ENCODE measurements at places on chromosomes 3 and 15. TPM values are rescaled to one million over a fixed set of nuclear protein-coding genes. Genes with fewer than 3 reads are reported as not detected.

- H3K36me3 ChIP-seq = no peaks in the 10 kb centered on the region
- H3K4me1 ChIP-seq = no peaks in the 10 kb centered on the region
- H3K4me3 ChIP-seq = no peak overlapping the region
- H3K27me3 ChIP-seq = no peaks in the 10 kb centered on the region
Observed at GRCh38 chr3:189311521-189311920, 139.8 kb downstream of the TPRG1 start.

DNA sequence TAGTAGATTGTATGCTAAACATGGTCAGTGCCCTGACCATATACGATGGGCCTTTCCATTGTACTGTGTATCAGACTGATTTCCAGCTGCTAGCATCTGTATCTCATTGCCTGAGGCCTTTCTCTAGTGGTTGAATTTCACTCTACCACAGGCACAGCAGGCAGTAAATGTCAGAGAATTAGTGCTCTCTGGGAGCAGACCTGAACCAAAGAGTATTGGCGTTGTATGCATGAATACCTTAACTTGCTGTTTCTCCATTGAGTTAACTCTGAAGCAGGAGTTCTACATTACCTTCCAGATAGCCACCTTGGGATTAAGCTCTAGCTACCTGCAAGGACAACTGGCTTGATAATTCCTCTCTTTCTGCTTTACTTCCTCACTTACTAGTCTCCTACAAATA lies 439.2 kb upstream of the EPHA3 start:
- H3K4me3 ChIP-seq = no peak overlapping the region
- H3K27ac ChIP-seq = no peak overlapping the region
- no peak for DNase-seq
- no peaks in the 10 kb centered on the region for H3K27me3 ChIP-seq

DNA sequence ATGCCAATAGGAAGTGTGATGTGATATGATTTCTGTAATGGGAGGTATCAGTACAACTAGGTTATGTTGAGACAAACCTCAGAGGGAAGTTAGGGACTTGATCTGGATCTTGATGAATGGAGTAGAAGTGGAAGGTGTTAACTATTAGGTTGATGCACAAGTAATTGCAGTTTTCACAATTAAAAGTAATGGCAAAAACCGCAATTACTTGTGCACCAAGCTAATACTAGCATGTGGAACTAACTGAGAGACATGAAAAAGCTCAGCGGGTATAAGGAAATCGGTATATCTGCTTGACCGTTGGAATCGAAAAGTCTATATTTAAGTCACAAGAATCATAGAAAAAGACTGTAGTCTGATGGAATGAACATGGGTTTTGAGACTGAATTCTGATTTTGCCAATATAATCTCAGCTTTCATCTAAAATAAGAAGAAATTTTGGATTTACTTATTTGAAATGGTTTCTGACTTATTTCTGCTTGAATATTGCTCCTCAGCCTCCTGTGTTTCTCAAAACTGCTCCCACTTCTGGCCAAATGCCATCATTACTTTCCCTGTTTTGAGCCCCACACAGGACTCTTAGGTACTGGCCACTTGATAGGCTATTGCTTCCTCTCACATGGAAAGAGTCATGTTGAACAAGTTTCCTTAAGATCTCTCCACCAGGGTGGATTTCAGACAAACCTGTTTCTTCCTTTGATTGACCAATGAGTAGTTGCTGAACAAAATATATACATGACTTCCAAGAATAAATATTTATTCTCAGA lies 271.5 kb upstream of the COL8A1 start:
- peaks cover 11% of the 10 kb centered on the region for H3K4me1 ChIP-seq
- DNase-seq = no peak
- no peak overlapping the region for H3K4me3 ChIP-seq
- no peak overlapping the region for H3K27ac ChIP-seq

DNA sequence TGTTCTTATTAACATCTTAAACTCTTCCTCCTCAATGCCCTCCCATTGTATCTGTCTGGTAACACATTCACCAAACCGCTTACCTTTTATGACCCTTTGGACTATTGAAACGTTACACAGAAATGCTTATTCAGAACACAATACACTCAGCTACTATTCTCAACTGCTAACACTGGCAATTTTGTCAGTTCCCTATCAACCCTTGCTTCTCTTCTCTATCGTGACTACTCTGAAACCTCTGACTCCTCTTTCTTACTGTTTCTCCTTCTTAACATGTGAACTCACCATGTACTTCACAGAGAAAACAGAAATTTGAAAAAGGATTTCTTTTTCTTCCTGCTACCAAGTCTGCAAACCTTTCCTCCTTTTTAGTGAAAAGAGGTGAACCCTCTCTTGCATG lies 232.9 kb upstream of the GPR149 start:
- DNase-seq = no peak
- no peak overlapping the region for H3K4me3 ChIP-seq
- H3K4me1 ChIP-seq = no peaks in the 10 kb centered on the region
- no peak overlapping the region for H3K27ac ChIP-seq
- no peaks in the 10 kb centered on the region for H3K36me3 ChIP-seq

DNA sequence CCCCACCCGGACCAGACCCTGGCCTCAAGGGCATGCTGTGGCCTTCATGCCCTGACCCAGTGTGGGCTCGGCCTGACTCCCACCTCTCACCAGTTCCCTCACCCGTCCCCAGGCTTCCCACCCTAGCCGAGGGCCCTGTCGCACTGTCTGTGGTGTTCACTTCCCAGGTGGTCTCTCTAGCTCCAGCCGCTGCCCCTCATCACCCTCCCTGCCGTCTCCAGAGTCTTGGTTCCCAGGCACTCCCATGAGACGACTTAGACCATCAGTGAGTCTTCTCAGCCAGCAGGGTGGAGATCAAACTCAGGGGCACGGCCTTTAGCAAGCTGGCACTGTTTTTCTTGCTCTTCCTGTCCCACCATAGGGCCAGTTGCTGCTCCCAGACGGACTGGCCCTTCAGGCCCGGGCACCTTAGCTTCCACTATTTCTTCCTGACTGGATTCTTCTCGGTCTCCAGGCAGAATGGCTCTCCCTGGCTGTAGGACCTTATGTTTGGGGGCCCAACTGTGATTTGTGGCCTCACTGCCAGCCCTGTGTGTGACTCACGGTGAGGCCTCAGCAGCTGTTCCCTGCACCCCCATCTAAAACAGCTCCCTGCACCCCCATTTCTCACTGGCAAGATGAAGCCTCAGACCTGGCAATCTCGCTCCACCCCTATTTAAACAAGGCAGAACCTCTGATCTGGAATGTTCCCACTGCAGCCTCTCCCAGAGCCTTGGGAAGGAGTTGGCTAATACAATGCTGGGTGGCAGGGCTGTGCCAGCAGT lies 9.4 kb upstream of the PCSK6 start:
- no peak overlapping the region for H3K4me3 ChIP-seq
- no peak overlapping the region for H3K27ac ChIP-seq
- H3K36me3 ChIP-seq = no peaks in the 10 kb centered on the region
- no peaks in the 10 kb centered on the region for H3K4me1 ChIP-seq
- no peak for DNase-seq

DNA sequence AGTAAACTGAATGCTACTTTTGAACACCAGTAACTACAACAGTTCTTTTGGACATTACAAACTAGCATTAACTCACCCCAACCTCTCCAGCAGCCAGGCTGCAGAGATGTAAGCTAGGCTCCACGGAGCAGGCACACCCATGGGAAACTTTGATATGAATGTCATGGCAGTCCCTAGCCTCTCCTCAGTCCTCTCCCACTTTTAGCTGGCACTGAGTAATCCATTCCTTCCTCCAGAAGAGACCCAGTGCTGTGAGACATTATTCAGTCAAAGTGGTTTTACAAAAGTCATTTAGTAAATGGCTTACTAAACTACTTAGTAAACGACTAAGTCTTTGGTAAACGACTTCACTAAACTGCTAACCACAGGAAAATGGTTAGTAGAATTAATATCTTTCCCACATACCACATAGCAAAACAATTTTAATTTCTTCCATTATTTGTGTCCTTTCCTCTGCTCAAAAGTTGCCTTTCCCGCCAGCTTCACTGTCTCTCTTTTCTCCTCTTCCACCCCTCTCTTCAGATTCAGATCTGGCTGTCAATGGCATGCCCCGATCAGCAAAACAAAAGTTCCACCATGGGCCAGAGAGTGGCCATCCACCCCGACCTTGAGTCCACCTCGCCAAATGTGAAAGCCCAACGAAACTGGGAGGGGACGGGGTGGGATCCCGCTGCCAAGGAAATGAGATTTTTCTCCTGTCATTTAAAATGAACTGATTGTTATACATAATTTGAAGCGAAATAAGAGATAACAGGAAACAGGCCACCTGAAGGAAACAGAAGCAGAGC lies 67.5 kb upstream of the TJP1 start:
- no peak overlapping the region for H3K27ac ChIP-seq
- no peak overlapping the region for H3K4me3 ChIP-seq
- H3K36me3 ChIP-seq = no peaks in the 10 kb centered on the region
- H3K4me1 ChIP-seq = peaks cover 15% of the 10 kb centered on the region

DNA sequence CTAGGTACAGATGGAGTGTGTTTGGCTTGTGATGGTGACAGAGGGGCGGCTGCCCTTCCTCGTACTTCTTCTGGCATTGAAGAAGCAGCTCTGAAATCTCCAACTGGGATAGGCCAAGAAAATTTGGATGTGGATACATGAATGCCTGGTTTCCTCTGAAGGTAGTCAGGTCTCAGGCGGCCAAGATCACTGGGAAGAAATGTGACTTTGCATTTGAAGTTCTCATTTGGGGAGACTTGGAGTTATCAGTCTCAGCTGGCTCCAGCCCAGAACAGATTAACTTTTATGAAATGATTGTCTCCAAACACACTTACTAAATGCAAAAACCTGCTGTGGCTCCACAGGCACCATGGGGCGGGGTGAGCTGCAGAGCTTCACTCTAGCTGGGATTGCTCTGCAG lies 215.9 kb downstream of the THSD4 start:
- H3K4me3 ChIP-seq = no peak overlapping the region
- DNase-seq = no peak
- H3K36me3 ChIP-seq = no peaks in the 10 kb centered on the region
- H3K27ac ChIP-seq = no peak overlapping the region
- H3K4me1 ChIP-seq = peaks cover 36% of the 10 kb centered on the region
- H3K27me3 ChIP-seq = no peaks in the 10 kb centered on the region

- H3K4me3 ChIP-seq = no peak overlapping the region
- H3K27ac ChIP-seq = no peak overlapping the region
- H3K27me3 ChIP-seq = no peaks in the 10 kb centered on the region
- no peak for DNase-seq
- no peaks in the 10 kb centered on the region for H3K36me3 ChIP-seq
Observed at GRCh38 chr3:42257007-42257406, 9.0 kb downstream of the CCK start.

DNA sequence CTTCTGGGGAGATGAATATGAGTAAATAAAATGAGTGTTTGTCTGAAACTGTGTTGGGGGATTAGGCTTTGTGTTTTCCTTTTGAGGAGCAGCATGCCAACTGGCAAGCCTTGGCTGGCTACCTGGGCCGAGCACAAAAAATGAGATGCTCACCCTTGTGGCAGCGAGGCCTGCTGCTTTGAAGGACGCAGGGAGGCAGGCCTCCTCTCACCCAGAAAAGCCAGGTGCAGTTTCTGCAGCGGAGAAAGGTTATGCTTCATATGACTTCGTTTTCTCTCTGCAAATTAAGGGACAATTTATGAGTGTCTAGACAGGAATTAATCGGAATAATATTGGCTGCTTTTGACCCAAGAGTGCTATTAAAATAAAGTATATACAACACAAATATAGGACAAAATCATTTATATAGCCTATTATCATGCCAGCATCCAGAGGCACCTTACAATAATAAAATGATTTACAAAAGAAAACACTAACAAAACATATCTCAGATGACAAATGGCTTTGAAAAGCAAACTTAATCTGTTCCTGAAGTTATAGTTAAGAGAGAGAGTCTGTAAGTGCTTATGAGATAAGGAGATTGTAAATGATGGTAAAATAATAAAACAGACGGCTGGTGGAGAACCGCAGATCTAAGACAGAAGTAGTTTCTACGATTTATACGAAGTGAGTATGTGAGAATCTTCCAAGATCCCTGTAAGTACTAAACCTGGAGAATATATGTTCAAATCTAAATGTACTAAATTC lies 682.8 kb upstream of the NR2F2 start:
- no peaks in the 10 kb centered on the region for H3K27me3 ChIP-seq
- DNase-seq = no peak
- H3K4me1 ChIP-seq = no peaks in the 10 kb centered on the region
- H3K27ac ChIP-seq = no peak overlapping the region

DNA sequence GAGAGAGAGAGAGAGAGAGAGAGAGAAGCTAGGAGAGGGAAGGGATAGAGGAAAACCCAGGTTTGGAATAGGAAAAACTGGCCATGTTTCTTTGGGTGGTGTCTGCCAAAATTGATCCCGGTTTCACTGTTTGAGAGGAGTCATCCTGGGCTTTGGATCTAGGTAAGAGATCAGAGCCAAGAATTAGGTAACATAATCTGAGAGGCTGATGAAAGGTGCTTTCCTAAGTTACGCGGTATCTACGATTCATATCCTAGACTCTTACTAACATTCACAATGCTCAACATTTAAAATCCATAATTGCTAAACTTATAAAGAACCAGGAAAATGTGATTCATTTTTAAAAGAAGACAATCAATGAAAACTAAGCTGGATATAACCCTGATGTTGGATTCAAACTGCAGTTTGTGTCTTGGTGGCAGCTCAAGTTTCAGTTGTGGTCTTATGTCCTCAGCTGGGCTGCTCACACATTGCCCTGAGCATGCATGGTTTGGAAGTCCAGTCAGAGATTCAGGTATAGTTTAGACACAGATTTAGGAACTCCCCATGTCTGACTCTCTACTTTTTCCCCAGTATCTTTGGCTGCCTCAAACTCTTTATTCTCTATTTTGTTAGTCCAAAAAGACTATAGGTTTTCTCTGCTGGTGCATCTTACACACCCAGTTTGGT lies 42.5 kb upstream of the FMN1 start:
- no peak overlapping the region for H3K27ac ChIP-seq
- no peak overlapping the region for H3K4me3 ChIP-seq
- H3K36me3 ChIP-seq = no peaks in the 10 kb centered on the region
- peaks cover 13% of the 10 kb centered on the region for H3K27me3 ChIP-seq

GRCh38 chr15:41691471-41691870 lies 31.3 kb downstream of the MGA start:
- DNase-seq = peak; percentile 42
- no peaks in the 10 kb centered on the region for H3K27me3 ChIP-seq
- H3K27ac ChIP-seq = peak overlapping the region; percentile 26
- peaks cover 3% of the 10 kb centered on the region for H3K36me3 ChIP-seq

GRCh38 chr15:64687688-64688087 lies 87.7 kb downstream of the RBPMS2 start:
- H3K27me3 ChIP-seq = no peaks in the 10 kb centered on the region
- DNase-seq = no peak
- H3K27ac ChIP-seq = no peak overlapping the region

GRCh38 chr3:106768941-106769480 lies 608.2 kb upstream of the CCDC54 start:
- no peak for DNase-seq
- no peaks in the 10 kb centered on the region for H3K36me3 ChIP-seq
- H3K27ac ChIP-seq = no peak overlapping the region
- peaks cover 32% of the 10 kb centered on the region for H3K4me1 ChIP-seq
- no peak overlapping the region for H3K4me3 ChIP-seq

Gene PFN2
- 174 TPM for total RNA-seq

Gene LRRIQ4
- total RNA-seq = not detected

Gene MYRIP
- 0.32 TPM for total RNA-seq

Gene SIDT1
- not detected for total RNA-seq

Gene SGO1
- total RNA-seq = 1.0 TPM

Gene TOMM70
- 50.7 TPM for total RNA-seq

Data from GM23248 (cell line).